ENCODE measurements at places on chromosomes 2 and 18. TPM values are rescaled to one million over a fixed set of nuclear protein-coding genes. Genes with fewer than 3 reads are reported as not detected.

Gene CDH19
- total RNA-seq: not detected

Gene INPP5D
- total RNA-seq: 53.4 TPM

Gene SETBP1
- 6.6 TPM for total RNA-seq

Gene LYG2
- not detected for total RNA-seq

Gene ERBB4
- not detected for total RNA-seq

Gene LYPD6
- total RNA-seq: not detected

- DNase-seq: no peak
These were observed 73.3 kb upstream of the MCFD2 start for GRCh38 chr2:46988733-46989481.

DNA sequence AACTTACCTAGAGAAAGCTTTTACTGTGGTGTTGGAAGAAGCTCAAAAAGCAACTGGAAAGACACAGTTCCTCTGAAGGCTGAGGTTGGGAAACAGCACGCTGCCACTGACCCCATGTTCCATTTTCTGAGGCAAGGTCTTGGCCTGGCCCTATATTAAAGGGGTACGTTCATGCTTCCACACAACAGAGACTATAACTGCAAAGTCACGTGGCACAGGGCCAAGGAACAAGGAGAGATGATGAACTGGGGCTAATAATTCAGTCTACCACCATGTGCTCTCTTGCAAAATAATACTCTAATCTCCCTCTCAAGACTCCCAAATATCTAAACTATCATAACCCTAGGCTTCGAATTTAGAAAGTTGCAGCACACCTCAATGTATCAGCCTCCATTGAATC, 381.6 kb downstream of the DSEL start:
- no peak for DNase-seq

- DNase-seq: no peak
These were observed 6.2 kb upstream of the STK25 start for GRCh38 chr2:241514553-241514952.

DNA sequence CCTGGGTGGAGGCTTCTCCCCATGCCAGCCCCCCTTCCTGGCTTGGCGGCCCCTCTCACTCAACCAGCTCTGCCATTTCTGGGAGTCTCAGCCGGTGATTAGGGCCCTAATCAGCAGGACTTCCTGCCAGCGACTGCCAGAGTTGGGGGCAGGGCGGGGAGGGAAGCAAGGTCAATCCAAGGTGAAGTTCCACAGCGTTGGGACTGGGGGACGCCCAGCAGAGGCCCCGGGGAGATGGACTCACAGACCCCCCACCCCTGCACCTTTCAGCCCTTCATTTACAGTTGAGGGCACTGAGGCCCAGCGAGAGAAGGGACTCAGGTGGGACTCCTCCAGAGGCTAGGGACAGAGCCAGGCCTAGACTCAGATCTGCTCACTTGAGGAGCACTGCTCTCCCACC, 65.3 kb downstream of the TNS1 start:
- no peak for DNase-seq

- DNase-seq: no peak
These were observed 580.9 kb downstream of the PLCL1 start for GRCh38 chr2:198385326-198385725.

GRCh38 chr2:124530203-124530602, 505.1 kb downstream of the CNTNAP5 start:
- DNase-seq: no peak

DNA sequence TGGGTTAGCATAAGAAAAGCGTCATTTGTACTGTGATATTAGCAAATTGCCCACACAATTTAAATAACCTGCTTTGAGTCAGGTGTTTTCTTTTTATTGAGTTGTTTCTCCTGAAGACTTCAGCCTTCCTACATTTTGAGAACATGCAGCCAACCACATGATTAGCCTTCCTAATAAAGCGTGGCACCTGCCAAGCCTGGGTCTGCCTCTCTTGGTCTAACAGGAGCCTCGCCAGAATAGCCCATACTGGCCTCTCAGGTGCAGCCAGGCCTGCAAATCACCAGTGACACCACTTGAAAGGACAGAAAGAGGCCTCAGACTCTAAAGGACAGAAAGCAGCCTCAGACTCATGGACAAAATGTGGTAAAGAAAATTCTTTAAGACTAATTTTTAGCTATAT, 653.8 kb downstream of the BCL11A start:
- no peak for DNase-seq

- no peak for DNase-seq
These were observed 33.6 kb upstream of the AP1S3 start for GRCh38 chr2:223870840-223871611.

GRCh38 chr18:77395953-77396352, 146.3 kb downstream of the GALR1 start:
- no peak for DNase-seq

DNA sequence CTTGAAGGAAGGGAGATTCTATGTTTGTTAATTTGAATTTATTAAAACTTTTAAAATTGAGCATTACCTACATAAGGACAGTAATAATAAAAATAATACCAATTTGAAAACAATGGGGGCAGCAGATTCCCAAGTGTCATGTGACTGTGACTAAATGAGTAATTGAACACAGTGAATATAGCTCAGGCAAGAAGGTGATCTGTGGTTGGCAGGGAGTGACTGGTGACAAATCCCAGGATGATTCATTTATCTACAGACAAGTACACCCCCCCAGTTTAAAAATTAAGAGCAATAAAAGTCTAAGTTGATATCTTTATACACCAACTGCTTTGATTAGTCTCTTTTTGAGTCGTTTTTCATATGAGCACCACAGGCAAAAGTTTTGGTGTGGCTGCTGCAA, 299.5 kb downstream of the ARHGAP15 start:
- DNase-seq: peak; percentile 31

DNA sequence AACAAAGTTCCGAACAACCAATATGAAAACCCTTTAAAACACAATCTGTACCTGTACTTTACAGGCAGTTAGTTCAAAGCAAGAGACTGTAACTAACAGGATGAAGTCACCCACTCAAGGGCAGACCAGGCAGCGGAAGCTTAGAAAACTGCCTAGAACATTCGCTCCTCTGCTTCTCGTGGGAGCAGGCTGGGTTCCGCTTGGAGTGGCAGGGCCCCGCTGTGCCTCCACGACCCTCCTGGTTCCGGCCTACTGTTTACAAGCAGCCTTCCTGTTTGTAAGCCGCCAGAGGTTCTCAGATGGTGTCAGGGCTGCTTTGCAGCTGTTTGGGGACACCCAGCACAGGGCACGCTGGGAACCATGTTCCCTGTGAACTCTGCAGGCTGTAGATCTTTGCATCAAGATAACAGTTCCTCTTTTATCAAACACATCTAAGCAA, 31.3 kb downstream of the CIB4 start:
- DNase-seq: peak; percentile 20

DNA sequence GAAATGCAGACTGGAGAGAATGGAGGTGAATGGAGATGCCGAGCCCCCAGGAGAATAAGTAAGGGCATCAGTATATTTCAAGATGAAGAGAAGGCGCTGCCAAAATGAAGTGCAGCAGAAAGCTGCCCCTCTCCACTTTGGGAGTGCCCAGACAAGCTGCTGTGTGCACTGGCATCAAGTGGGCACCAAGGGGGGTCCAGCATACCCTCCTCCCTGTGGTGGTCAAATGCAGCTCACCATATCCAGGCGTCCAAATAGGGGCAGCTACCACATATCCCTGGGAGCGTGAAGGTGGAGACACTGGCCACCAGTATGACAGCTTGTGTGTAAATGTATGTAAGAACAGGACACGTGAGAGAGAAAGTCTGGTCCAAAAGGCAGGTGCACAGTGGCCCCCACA, 236.6 kb downstream of the KLHL29 start:
- DNase-seq: no peak

- no peak for DNase-seq
These were observed 77.1 kb downstream of the HS1BP3 start for GRCh38 chr2:20573620-20574422.

DNA sequence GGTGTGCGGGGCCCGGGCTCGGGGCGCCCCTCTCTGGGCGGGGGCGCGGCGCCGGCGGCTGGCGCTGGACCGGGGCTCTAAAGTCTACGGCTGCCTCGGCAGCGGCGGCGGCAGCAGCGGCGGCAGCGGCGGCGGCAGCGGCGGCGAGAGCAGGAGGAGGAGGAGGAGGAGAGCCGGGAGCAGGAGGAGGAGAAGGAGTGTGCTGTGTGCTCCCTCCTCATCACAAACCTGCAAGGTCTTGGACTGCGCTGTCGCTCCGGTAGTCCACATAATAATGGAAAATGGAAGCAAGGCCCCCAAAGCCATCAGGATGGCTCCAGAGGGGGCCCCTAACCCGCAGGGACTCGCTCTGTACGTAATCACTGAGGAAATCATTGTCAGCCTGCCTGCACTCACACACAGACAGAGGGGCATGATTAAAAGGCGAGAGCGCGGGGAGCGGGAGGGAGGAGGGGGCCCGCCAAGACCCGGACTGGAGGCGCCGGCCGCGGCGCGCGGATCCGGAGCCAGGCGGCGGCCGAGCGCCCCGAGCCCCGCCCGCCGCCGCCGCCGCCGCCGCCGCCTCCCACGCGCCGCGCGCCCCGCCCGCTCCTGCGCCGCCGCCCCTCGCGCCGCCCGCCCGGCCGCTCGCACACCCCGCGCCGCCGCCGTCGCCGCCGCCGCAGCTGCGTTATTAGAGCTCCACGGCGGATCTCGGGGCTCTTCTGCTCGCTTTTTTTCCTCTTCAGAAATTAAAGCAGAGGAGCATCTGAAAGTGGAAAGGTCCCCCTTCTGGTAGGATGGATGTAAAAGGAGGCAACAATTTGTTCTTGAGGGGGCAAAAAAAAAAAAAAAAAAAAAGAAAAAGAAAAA, at the start of gene ZNF521:
ZNF521 (minus strand) TSS at position 390 of the 852 bp plus-strand sequence. CDS start 1,220 bp downstream, outside the sequence.
- DNase-seq: peak; percentile 72

- no peak for DNase-seq
These were observed 29.5 kb upstream of the ME2 start for GRCh38 chr18:50849419-50849821.

- DNase-seq: peak; percentile 79
These were observed 10.1 kb downstream of the CYP26B1 start for GRCh38 chr2:72137498-72138010.

- no peak for DNase-seq
These were observed 53.4 kb downstream of the SH3RF3 start for GRCh38 chr2:109182426-109182825.

DNA sequence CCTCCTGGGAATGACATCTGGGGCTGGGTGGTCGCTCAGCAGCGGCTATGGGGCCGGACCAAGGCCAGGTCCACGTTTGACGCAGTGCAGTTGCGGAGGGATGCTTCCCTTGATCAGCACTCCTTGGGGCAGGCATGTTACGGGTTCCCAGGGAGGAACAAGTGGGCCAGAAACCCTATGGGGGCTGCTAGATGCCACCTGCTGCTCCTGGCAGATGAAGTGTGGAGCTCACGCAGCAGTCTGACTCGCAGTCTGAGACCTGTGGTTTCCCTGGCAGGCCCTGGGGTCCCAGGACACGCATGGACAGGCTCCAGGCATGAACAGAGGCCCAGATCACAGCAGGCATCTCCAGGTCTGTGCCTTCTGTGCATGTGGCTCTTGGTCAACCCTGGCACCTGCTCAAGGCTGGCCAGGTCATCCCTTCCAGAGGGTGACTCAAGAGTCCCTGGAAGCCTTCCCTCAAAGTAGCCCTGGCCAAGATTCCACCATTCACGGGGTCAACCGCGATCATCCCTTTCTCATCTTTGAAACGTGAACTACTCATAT, 20.0 kb downstream of the KCNF1 start:
- DNase-seq: no peak

- DNase-seq: no peak
These were observed 44.7 kb upstream of the REEP1 start for GRCh38 chr2:86382108-86382507.

DNA sequence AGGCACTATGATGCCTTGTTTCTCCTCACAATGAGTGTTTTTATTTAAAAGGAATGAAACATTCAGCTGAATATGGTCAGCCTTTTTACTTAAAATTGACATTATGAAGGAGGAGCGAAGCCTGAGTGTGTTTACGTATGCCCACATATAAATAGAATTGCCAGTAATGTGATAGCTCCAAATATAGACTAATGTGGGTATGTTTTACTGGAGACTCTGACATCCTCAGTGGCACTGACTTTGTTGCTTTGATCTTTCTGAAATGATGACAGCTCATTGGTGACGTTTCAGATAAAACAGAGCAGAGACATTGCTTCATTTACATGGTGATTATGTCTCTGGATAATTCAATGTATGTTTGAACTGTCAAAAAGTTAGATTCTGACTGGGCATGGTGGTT, 167.0 kb downstream of the MGAT5 start:
- DNase-seq: no peak

DNA sequence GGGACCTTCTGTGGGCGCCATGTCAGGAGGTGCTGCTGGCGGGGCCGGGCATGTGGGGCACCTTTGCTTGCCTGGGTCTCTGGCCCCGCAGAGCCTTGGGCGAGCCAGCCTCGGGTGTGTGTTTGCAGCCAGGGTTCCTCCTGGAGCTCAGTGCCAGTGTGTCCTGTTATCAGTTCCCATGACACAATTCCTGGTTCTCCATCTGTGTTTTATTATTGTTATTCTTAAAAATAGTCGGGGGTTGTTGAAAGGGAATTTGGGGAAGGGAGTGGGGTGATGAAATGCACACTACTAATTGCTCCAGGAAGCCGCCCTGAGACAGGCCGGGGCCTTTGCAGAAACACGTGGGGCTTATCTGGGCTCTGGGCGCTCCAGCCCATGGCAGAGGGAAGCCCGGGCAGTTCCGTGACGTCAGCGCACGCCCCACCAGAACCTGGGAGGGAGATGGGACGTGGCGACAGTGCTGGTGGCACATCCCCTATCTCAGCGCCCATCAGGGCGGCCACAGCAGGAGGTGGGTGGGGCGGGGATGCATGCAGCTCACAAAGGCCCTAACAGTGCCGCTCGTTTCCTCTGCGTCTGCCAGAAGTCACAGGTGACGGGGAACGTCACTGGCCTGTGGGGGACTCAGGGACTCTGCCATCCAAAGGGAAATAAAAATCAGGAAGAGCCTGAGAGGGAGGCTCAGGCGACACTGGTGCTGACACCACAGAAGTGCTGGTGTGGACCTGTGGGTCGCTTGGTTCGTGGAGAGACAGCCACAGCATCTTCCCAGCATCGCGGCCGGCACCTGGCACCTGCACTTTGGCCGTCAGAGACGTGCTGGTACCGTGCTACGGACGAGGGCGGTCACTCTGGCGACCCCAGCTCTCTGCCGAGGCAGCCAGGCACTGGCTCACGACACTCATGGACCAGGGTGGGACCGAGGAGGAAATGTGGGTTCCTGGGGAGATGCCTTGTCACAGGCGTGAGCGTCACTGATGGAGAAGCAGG, 131.0 kb downstream of the NFATC1 start:
- peak; percentile 62 for DNase-seq
